ENCODE measurements at places on chromosomes 13 and 19. TPM values are rescaled to one million over a fixed set of nuclear protein-coding genes. Genes with fewer than 3 reads are reported as not detected.
A peak's percentile ranks its signal among the peaks of the same experiment; 100 is the strongest.

DACT3 gene
- 1.4 TPM for total RNA-seq

DNA sequence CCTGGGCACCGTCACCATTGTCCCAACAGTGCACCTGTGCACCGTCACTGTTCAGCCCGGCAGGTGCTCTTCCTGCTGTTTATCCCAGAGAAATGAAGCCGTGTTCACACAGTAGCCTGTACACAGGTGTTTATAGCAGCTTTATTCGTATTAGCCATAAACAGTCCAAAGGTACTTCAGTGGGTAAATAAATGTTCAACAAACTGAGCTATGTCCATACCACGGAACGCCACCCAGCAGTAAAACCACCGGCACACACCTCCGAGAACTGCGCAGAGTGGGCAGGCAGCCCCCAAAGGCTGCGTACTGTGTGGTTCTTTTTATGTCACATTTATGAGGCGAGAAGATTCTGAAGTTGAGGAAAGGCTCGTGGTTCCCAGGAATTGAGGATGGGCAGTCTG, 44.9 kb upstream of the DCUN1D2 start:
- no peak for DNase-seq

CDX2 gene
- total RNA-seq, result not detected

GRCh38 chr13:31786011-31786410, 46.7 kb downstream of the RXFP2 start:
- no peak for DNase-seq

GRCh38 chr19:28424662-28425045, 788.3 kb downstream of the UQCRFS1 start:
- no peak for DNase-seq

POU2F2 gene
- 0.17 TPM for total RNA-seq

GRCh38 chr13:74246487-74246886, 112.3 kb upstream of the KLF12 start:
- no peak for DNase-seq

FCHO1 gene
- total RNA-seq, result 2.1 TPM

DENND1C gene
- not detected for total RNA-seq

- DNase-seq, result peak; percentile 12
Measured at GRCh38 chr13:23876265-23876664, 12.9 kb downstream of the MIPEP start.

DNA sequence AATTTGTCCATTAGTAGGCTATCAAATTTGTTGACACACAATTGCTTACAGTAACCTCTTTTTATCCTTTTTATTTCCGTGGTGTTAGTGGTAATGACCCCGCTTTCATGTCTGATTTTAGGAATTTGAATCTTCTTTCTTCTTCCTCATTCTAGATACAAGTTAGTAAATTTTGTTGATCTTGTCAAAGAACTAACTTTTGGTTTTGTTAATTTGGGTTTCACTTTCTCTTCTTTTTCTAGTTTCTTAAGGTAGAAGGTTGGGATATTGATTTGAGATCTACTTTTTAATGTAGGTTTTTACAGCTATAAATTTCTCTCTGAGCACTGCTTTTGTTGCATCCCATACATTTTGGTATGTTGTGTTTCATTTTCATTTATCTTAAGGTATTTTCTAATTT, 53.3 kb upstream of the SLC7A1 start:
- DNase-seq, result no peak

GRCh38 chr13:100613031-100613430, 24.4 kb upstream of the GGACT start:
- DNase-seq, result no peak

ANGPTL8 gene
- not detected for total RNA-seq

DNA sequence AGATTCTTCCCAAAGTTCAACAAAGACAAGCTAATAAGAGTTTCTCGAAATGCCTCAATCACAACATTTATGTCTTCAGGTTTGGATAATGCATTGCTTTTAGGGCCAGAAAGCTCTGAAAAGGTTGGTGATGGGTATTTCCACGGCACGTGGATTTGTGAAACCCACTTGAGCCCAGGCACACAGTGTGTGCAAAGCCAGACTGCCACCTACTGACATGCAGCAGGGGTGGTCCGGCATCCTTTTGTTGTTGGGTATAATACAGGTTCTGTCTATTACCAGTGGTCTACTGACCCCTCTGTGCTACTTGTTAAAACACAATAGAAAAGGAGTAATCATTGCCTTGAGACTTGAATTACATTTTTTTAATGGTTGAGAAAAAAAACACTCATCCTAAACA, 225.6 kb downstream of the RAP2A start:
- no peak for DNase-seq

GRCh38 chr19:1025960-1026782, at the start of gene CNN2:
TSS of gene CNN2 (plus strand) at chr19:1026608. CDS start at chr19:1026662, 54 bp downstream.
- DNase-seq, result peak; percentile 82

VSTM2B gene
- total RNA-seq, result not detected

DNA sequence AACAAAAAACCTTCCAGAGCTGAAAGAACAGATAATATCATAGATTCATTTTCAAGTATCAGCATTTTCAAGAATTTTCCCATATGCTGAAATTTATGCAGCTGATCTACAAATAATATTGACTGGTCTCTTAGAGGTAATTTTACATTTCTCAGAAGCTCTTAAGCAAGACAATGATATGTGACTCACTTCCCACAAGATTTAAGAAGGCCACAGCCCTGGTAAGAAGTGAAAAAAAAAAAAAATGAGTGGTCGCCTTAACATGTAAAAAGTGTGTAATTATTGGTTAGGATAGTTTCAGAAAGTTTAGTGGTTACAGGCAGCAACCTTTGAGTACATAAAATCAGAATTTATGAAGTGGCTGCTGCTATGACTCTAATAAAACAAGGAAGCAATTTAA, 54.5 kb downstream of the NUFIP1 start:
- peak; percentile 81 for DNase-seq

CEBPA gene
- not detected for total RNA-seq

DNA sequence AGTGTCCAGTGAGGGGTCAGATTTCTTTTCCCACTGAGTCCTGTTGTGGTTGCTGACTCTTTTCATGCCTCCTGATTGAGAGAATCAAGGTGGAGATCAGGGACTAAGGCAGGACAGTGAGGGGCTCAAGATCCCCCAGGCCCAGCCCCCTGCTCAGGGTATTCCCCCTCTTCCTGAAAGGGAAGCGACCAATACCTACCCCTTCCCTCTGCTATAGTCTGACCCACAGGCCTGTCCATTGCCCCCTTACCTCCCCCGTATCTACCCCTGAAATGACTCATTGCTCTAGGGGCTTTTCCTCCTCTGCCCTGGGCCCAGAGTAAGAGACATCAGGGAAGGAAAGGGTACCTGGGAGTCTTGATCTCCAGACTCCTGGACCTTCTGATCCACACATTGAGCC, 1320.5 kb downstream of the UQCRFS1 start:
- no peak for DNase-seq

ZNF528 gene
- 28.4 TPM for total RNA-seq

All from M059J (cell line).